ENCODE measurements at places on chromosomes 2 and 18.

DNA sequence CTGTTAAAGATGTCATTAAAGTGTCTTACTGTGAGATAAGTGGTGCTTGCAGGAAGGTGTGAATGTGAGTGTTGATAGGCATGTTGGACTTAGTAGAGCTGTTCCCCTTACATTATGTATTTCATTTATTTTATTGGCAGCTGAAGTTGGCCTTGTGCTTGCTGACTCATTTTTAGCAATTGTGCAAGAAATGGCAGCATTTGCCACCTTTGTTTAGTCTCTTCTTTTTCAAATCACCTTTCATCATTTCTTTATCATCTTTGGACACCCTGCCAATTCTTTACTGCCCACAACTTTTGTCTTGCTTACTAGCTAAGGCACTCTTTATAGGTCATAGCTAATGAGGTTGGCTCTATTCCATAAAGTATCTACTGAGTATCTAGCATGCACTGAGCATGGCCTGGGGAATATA lies 130.3 kb upstream of the LYPD6 start:
- no peak for DNase-seq

- no peak for DNase-seq
Observed at GRCh38 chr2:132599556-132599955, 70.4 kb downstream of the LYPD1 start.

DNA sequence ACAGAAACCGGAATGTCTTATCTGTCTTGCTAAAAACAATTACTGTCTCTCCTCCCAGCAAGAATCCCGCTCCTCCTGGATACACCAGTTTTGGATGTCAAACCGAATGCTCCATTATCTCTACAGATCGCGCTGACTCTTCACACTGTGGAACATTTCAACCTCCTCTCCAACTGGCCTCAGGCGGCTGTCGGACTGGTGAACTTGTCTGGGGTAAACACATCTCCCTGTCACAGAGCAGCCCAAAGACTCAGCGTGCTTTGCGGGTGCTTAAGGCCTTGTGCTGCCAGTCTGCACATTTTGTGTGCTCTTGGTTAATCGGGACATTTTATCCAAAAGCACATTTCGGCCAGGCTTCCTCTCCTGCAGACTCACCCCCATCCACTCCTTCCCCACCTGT lies 173.1 kb downstream of the ICOS start:
- DNase-seq: no peak

- no peak for DNase-seq
Observed at GRCh38 chr18:77092104-77093066, 40.2 kb downstream of the MBP start.

- peak; percentile 51 for DNase-seq
Observed at GRCh38 chr2:5692561-5693286, 540 bp downstream of the SOX11 start.

DNA sequence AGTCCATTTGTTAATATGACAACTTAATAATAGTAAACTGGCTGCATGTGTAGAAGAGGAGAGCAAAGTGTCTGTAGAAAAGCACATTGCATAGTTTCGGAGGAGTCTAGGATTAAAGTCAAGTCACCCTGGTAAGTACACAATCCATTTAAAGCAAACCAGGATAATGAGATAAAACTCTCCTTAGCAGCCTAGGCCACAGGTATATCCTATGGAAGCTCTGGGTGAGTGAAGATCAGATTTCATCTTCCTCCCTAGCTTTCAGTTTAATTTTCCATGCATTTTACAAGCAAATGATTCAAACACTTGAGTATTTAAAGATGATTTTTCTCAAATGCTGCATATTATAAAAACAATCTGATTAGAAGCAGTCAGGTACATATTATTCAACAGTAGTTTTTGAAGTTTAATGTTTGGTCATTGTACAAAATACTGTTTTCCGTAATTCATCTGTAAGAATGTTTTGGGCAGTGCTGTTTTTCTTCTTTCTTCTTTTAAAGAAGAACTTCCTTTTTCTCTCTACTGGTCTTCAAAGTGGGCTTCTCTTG lies 10.2 kb downstream of the CERS6 start:
- no peak for DNase-seq

- DNase-seq: peak; percentile 89
Observed at GRCh38 chr2:183349091-183349490, 224.8 kb downstream of the NUP35 start.

- DNase-seq: no peak
Observed at GRCh38 chr18:13973061-13973575, 57.8 kb upstream of the MC2R start.

DNA sequence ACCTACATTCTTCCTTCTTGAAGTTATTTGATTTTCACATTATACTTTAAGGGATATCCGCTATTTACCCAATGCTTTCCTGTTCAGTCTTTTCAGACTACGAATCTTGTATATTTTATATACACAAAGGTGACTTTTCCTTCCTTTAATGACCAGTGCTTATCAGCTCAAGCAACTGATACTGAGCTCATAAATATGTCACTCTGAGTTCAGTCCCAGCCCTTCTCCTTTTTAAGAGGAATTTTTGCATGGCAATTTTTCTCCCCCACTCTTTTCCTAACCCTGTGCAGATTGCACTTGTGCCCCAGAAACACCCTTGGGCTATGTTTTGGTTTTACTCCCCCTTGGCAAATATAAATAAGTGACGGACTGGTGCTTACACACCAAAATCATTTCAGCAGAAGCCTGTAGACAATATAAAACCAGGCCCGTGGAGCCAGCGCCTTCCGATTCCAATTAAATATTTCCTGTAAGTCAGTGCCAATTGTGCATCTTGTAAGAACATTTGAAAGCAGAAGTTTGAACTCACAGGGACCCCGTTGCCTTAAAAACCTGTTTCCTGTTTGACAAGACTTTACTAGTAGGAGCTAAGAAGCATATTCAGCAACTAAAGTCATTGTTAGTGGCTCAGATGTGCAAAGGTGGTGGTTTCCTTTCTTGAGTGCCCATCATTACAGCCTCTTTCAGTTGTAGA lies 66.3 kb upstream of the GATA6 start:
- no peak for DNase-seq

DNA sequence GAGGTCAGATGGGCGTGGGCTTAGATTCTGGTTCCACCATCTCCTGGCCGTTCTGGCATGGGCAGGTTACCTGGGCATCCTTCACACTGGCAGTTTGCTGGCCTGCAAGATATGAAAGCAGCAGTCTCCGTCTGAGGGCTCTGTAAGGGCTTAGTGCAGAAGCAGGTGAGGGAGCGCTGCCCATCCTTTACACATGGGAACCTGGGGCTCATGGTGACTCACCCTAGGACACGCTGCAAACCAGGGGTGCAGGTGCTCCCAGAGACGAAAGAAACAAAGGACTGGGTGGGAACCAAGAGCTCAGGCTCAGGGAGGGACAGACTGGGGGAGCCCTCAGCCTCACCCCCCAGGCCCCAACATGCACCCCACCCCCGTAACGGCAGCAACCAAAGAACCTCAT lies 10.7 kb upstream of the ID2 start:
- DNase-seq: no peak

GRCh38 chr2:61862085-61862484 lies 8.2 kb upstream of the FAM161A start:
- DNase-seq: no peak

GRCh38 chr2:135952891-135953290 lies 32.5 kb downstream of the DARS1 start:
- no peak for DNase-seq

DNA sequence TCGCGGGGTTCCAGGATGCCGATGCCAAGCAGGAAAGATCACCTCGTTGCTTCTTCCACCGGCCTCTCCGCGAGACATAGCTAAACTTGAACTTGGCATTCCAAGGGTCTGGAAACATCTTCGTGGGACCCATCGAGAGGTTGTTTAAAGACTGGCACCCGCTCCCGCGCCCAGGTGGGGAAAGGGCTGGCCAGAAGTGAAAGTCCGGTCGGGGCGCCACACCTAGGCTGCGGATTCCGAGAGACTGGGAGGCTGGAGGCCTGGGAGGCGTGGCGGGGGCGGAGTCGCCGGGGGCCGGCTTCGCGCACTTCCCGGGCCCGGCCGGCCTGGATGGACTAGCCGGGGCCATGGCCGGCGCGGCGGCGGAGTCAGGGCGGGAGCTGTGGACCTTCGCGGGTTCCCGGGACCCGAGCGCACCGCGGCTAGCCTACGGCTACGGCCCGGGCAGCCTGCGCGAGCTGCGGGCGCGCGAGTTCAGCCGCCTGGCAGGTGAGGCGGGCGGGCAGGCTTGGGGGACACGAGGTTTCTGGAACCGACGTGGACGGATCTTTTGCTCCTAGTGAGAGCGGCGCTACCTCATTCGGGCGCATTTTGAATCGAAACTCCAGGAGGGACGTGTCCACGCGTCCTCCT lies at the start of gene MOCOS:
TSS of gene MOCOS (plus strand) at position 305 of the 633 bp plus-strand sequence. CDS start at position 348, 43 bp downstream.
- DNase-seq: no peak

GRCh38 chr2:196598846-196599245 lies 40.7 kb upstream of the CCDC150 start:
- no peak for DNase-seq

GRCh38 chr2:179297927-179298326 lies 33.3 kb upstream of the SESTD1 start:
- no peak for DNase-seq

GRCh38 chr2:169734169-169734847 lies 676 bp downstream of the KLHL23 start:
- DNase-seq: no peak

DNA sequence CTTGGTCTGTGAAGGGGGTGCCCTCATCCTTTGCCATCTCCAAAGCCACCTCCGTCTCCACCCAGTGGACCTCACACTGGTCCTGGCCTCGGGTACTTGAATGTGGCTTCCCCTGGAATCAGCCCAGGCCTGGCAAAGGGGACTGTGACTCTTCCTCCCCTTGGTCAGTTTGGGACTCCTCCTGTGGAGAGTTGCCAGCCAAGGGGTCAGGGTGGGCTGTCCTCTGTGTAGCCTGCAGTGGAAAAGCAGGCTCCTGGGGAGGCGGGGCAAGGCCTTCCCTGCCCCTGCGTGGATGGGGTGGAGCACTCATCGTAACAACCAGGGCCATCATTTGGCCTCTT lies 59.8 kb downstream of the INHBB start:
- DNase-seq: no peak

- no peak for DNase-seq
Observed at GRCh38 chr18:79940814-79941472, 10.5 kb downstream of the SLC66A2 start.

GRCh38 chr18:62634979-62635630 lies 80.2 kb upstream of the PHLPP1 start:
- DNase-seq: no peak

DNA sequence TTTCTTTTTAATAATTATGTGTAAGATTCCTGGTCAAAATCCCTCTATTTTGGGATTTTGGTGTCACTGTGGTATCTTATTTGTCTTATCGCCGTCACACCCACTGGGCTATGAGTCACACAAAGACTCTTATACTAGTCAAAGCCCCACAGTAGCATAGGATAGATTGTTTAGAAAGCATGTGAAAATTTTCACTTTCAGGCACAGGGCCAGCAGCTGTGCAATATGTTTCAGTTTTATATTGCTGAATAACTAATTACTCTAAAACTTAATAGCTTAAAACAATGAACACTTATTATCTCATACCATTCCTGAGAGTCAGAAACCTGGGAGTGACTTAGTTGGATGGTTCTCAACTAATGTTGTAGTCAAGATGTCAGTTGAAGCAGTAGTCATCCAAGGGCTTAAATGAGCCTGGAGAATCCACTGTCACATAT lies 24.0 kb downstream of the CFAP210 start:
- no peak for DNase-seq

- no peak for DNase-seq
Observed at GRCh38 chr18:68056936-68057335, 540.4 kb upstream of the DSEL start.

DNA sequence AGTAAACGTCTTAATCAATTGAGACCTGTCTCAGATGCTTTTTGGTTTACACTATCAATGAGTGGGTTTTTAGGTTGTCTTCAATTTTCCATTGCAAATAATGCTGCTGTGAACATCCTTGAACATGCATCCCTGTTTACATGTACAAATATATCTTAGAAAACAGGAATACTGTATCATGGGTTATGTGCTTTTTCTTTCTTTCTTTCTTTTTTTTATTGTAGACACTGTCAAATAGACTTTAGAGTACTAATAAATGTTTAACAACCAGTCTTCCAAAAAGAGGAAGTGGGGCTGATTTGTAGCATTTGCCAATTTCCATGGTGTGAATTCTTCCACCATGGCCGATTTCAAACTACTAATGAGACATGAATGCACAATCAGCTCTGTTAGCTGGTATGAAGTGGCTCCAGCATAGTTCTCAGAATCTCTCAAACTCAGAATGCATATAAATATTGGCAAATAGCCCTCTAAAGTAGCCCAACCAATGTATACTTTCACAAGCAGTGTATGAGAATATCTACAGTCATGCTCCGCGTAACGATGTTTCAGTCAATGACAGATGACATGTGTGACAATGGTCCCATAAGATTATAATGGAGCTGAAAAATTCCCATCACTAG lies 50.3 kb upstream of the B3GNT2 start:
- no peak for DNase-seq

GRCh38 chr2:79702905-79703304 lies 190.1 kb downstream of the CTNNA2 start:
- DNase-seq: no peak

GRCh38 chr18:58861353-58861752 lies 3.3 kb upstream of the ZNF532 start:
- DNase-seq: no peak

DNA sequence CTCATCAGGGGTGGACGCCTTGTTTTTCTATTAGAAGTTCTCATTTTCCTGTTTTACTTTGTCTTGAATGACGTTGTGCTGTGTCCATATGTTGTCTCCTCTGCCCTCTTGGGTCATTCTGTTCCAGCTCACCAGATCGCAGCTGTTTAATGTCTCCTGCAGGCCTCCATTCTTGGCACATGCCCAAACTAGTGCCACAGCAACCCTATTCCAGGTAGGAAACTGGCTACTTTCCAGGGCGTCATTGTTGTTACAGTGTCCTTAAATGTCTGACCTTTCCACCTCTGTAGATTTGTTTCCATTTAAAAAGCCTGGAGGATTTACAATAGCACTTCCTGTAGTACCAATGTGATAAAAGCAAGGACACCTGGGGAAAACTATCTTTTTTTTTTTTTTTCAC lies 500.7 kb downstream of the METTL4 start:
- peak; percentile 94 for DNase-seq

GRCh38 chr2:184004948-184005672 lies 593.2 kb upstream of the ZNF804A start:
- peak; percentile 15 for DNase-seq

DNA sequence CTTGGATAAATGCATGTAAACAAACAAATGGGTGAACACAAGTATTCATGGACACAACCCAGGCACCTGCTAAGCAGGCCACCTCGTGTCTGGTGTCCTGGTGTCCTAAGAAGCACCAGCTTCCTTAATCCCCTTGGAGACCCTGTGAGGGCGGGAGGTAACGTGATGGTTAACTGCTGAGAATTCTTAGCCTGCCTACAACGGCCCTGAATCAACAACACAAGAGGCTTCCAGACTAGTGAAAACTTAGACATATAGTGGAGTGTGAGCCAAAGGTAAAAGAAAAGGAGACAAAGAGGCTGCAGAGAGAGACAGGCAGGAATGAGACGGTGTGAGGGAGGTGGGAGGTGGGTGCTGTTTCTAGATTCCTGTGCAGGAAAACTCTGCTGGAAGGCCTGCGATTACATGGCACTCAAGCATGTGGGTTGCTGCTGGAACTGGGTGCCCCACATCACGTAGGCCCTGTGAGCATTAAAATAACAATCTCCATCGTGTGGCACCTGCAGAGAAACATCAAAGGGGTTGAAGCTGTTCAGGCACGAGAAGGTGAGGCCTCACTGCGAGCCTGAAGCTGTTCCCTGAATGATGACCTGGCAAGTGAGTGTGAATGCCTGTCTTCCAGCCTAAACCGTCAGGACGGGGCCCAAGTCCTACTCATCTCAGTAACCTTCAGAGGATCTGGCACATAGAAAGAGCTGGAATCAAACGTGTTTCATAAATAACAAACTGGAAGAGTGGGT lies 64.2 kb downstream of the RPL37A start:
- DNase-seq: no peak

- DNase-seq: no peak
Observed at GRCh38 chr2:239297142-239298004, 103.4 kb downstream of the HDAC4 start.

Data from SHP77 (cell line).